Activated CD4-positive, CD25-positive, alpha-beta regulatory T cell treated with anti-CD3 and anti-CD28 coated beads, Interleukin-2, amount 50 U/mL, for 72 hours (primary cell): ENCODE measurements at places on chromosomes 13 and 19.

DNA sequence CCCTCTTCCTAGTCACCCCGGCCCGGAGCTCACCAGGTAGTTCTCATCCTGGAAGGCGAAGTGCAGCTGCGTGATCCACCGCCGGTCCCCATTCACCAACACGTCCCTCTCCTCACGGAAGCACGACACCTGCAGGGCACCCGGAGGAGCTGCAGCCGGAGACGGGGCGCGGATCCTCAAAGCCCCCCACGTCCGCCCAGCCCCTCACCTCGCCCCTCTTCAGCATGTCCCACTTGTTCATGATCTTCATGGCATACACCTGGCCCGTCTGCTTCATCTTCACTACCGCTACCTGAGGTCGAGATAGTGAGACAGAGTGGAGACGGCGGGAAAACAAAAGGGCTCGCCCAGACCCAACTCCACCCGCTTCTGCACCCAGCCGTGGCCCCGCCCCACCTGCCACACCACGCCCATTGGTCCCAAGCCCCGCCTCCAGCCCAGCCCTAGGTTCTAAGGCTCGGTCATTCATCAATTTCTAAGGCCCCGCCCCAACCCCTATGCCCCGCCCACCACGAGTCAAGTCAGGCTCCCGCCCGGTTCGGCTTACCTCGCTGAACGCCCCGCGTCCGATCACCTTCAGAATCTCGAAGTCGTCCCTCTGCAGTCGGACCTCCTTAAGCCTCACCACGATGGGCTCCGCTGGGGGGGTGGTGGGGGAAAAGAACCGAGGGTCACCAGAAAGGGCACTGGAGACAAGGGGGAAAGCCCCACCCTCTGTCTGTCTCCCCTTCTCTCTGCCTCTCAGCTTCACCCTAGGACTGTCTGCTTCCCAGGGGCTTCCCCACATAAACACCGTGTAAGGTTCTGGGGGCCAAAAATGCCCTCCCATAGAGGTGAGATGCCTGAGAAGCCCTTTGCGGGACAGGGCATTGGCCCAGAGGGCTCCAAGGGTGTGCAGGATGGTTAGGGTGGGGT is 2.8 kb downstream of the DMPK start:
- peak; percentile 88 for DNase-seq

- DNase-seq = peak; percentile 78
Measured at GRCh38 chr19:10644260-10645007, 9.7 kb upstream of the ILF3 start.

DNA sequence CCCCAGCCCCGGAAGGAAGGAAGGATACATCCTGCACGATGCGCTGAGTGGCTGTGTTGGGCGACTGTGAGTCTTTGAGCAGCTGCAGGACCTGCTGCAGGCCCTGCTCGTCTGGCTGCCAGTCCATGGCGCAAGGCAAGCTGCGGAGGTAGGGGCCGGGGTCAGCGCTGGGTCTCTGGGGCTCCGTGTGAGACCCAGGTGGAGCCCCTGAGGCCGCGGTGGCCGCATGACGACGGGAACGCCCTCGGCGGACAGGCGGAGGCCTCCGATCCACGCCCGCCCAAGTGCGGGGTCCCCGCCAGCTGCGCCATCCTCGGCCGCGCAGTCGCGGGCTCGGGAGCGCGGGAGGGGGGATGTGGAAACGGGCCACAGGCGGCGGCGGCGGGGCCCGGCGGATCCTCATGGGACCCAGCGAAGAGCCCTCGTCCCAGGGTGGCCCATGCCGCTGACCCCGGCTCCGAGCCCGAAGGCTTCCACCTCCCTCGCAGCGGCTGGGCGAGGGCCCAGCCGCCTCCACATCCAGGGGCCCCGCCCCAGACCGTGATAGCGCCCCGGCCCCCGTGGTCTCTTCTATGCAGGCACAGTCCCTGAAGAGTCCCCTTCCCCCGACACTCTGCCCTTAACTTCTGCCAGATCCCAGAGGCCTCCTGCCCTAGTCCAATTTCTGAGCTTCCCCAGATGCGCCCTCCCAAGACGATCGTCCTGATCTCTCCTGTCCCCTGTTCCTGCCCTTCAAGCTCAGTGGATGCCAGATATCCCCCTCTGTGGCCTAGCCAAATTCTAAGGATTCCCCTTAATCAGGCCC is 2.7 kb downstream of the TNPO2 start:
- DNase-seq = no peak

DNA sequence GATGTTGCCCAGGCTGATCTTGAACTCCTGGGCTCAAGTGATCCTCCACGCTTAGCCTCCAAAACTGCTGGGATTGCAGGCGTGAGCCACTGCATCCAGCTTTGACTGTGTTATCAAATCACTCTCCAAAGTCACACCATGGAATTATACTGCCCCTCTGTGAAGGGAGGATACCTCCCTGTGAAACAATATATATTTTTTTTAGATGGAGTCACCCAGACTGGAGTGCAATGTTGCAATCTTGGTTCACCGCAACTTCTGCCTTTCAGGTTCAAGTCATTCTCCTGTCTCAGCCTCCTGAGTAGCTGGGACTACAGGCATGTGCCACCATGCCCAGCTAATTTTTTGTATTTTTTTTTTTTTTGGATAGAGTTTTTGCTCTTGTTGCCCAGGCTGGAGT is 7.7 kb downstream of the TYK2 start:
- no peak for DNase-seq

DNA sequence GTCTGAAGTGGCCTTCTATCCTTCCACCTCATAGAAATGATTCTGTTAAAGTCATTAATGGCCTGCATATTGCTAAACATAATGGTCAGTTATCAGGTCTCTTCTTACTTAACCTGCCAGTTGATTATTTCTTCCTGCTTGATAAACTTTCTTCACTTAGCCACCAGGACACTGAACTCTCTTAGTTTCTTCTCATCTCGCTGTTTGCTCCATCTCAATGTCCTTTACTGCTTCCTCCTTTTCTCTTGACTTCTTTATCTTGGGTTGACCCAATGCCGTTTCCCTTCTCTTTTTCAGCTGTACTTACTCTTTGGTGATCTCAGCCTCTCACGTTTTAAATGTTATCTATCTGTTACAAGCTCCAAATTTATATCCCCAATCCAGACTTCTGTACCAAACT is 17.1 kb upstream of the CLC start:
- DNase-seq = no peak

GRCh38 chr19:49119411-49120324 is at the start of gene PPFIA3:
PPFIA3 (plus strand) TSS chr19:49119544; CDS start chr19:49127874, 8,330 bp downstream.
- DNase-seq = no peak

- DNase-seq = no peak
Measured at GRCh38 chr13:94516456-94516855, 37.0 kb upstream of the DCT start.

DNA sequence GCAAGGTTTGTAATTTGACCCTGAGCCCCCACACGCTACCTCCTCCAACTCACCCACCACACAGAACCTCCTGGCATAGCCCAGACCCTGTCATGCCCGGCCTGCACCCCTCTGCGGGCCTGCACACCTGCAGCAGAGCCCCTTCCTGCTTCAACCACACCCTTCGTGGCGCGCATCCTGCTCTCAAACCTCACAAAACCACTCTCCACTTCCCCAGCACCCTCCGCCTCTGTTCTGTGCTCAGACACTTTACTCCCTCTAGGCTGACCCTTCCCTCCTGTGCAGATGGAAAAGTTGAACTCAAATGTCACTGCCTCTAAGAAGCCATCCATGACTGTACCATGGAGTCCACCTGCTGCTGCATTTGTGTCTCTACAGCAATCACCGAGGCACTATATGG is 28.5 kb downstream of the FAAP24 start:
- DNase-seq = no peak

DNA sequence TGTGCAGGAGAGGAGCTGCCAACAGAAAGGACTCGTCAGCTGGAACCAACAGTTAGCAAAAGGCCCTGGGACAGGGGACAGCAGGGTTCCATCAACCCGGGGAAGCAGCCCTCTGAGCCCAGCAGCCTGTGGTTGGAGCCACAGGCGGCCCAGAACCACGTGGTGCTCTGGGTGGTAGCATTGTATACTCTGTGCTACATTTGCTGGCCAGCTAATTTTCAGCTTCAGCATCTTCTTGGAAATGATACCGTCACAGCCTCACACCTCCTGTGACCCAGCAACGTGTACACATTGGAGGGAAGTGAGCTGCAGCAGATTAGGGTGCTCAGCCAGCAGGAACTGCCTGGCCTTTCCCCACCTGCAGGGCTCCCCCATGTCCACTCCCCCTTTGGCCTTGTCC is 13.1 kb upstream of the MTIF3 start:
- no peak for DNase-seq

DNA sequence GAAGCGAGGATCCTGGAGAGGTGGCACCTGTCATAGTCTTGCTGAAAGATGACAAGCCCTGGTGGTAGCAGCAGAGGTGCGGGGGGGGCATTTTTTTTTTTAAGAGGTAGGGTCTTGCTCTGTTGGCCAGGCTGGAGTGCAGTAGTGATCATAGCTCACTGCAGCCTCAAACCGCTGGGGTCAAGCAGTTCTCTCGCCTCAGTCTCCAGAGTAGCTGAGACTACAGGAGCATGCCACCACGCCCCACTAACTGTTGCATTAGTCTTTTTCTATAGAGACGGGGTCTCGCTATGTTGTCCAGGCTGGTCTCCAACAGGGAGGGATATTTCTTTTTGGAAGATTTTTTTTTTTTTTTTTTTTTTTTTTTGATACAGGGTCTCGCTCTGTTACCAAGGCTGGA is 3.3 kb downstream of the BAX start:
- DNase-seq = no peak

DNA sequence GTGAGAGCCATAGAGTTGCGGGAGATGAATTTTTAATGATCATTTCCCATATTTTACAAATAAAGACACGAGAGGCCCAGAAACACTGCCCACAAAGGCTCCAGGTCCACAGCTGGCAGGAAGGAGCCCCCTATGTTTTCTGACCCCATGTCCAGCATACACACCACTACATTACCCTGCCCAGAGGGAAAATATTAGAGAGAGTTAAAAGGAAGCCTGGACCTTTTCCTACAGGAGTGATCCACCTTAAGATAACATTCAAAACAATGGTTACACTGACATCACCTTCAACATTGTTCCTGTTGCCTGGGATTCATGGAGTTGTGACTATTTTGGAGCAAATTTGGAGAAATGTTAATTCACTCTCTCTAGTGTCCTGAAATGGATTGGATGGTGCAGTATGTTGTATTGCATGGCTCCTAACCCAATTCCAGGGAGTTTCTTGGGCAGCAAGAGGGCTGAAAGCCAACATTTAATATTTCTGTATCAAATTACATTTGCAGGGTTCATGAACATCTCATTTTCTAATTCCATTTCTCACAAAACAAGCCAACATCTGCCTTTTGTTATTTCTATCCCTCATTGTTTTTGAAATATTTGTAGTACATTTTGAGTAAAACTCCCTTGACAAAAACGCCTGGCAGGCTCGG is 172.5 kb downstream of the DLEU7 start:
- no peak for DNase-seq

DNA sequence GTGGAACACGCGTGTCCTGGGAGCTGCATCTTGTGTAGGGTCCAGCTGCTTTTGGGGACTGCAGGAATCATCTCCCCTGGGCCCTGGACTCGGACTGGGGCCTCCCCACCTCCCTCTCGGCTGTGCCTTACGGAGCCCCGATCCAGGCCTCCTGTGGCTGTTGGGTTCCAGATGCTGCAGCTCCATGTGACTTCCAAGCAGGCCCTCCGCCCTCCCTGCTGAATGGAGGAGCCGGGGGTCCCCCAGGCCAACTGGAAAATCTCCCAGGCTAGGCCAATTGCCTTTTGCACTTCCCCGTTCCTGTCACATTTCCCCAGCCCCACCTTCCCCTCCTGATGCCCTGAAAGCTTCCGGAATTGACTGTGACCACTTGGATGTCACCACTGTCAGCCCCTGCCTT is 6.2 kb upstream of the PGLS start:
- DNase-seq = no peak

- no peak for DNase-seq
Measured at GRCh38 chr19:2469102-2469914, 6.6 kb upstream of the GADD45B start.

DNA sequence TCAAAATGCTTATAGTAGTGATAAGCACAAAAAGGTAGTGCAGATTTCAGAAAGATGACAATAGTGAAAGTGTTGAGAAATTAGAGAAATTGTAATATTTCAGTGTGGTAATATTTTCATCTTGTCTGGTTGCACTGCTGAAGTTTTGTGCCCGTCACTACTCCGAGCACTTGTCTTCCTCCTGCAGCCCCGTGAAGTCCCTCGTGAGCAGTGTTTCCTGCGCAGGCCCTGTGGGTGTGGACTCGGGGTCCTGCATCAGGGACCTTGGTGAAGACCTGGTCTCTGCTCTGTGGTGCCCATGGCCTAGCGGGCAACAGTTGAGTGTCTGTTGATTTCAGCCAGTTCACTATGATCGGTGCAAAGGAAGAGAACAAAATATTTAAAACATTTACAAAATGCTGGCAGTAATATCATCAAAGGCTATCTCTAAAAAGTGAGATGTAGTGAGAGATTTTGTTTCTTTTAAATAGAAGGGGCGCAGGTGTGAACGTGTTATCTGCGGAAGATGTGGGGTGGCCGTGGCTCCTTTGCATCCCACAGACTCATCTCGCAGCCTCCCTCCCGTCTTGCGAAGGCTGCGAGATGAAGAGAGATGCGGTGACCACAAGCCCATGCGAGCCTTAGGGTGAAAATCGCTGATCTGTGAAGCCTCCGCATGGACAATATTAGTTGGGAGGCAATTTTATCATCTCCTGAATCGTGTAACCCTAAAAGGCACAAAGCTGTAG is 27.7 kb upstream of the DCUN1D2 start:
- DNase-seq = no peak
